ENCODE measurements at places on chromosomes 6 and 20.

DNA sequence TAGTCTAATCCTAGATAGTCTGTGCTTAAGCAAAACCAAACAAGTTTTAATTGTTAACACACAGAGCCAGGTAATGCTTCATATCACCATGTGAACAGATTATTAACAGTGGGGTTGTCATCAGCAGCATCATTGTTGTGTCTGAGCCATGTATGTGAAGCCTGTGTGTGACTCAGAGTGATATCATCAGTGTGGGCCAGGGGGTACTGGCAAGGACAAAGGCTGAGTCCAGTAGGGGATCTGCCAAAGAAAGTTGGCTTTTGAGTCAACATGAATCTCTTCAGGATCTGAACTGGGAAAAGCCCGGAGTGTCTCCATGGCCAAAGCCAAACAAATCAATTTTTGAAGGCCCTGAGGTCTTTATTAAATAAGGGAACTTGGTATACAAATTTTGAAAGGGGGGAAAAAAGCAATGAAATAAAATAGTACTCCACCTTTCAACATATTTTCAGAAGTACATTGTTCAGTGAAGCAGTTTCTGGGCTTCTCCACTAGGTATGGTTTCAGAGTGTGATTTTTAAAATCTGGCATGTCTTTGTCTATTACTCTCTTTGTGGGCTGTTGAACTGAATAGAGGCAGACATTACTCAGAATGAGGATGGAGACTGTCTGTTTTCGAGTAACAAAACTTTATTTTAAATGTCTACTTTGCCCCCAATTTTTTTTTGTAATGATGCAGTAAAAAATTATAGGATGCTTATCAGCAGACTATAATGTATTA is 444.2 kb upstream of the JAG1 start:
- DNase-seq = no peak

GRCh38 chr6:45420083-45420908 is 42.6 kb upstream of the SUPT3H start:
- no peak for DNase-seq

DNA sequence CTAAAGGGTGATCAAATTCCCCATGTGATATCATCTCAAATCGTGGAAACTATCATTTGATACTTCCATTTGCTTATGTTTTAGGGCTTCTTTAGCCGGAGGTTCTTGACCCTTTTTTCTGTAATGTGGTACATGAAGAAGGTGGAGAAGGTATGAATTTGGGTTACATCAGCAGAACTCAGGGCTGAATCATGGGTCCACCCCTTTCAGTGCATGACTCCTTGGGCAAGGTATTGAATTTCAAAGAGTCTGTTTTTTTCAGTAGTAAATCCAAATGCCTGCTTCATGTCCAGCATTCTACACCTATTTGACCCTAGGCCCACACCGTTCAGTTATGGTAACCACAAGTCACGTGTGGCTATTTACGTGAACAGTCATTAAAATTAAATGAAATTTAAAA is 30.6 kb upstream of the QKI start:
- no peak for DNase-seq

GRCh38 chr6:43377710-43378229 is 8.3 kb upstream of the ZNF318 start:
- no peak for DNase-seq

DNA sequence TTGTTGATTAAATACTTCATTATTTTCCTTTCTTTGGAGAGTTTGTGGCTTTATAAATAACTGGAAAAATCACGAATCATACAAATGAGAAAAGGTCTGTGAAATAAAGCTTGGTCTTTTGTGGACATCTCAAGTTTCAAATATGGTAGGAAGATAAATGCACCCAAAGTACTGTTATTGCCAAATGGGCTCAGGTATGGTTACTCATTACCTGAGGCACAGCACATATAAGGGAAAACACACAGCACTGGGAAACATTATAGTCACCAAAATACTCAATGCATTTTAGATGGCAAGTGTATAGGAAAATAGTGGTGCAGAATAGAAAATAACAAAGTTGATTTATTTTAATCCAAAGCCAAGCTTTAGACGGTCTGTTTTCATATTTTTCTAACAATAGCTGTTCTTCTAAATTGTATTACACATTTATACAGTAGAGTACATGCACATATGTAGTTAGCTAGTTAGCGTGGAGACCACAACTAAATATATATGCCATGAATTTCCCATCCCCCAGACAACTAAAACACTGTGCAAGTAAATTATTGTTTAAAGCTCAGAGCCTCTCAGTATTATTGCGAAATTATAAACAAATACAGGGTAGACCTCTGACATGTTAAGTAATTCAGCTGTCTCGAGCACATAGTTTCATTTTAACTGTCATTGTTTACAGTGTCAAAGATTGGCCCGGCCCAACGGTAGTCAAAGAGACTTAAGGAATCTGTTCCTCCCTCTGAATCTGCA is 336.0 kb downstream of the SYNE1 start:
- no peak for DNase-seq

DNA sequence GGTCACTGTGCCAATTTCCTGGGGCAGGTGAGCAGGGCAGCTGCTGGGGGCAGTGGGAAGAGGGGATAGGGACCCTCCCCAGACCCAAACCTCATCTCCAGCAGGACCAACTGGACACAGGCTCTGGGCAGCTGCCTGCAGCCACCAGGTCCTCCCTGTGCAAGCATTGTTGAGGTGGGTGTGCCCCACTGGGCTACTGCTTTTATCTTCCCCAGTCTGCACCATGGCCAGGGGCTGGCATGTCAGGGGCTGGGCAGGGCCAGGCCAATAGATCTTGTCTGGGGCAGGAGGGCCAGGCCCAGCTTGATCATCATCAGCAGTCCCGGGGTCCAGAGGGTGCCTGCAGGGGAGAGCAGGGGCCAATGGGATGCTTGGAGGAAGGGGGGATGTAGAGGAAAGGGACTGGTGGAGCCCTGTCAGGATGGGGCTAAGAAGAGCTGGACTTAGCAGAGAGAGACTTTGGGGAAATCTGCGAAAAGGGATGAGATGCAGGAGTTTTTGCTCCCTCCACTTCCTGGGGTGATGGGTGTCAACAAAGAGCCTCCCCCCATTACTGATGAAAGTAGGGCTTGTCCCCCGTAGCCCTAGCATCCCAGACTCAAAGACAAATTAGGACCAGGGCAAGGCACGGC is 5.7 kb downstream of the EBF4 start:
- DNase-seq = no peak

DNA sequence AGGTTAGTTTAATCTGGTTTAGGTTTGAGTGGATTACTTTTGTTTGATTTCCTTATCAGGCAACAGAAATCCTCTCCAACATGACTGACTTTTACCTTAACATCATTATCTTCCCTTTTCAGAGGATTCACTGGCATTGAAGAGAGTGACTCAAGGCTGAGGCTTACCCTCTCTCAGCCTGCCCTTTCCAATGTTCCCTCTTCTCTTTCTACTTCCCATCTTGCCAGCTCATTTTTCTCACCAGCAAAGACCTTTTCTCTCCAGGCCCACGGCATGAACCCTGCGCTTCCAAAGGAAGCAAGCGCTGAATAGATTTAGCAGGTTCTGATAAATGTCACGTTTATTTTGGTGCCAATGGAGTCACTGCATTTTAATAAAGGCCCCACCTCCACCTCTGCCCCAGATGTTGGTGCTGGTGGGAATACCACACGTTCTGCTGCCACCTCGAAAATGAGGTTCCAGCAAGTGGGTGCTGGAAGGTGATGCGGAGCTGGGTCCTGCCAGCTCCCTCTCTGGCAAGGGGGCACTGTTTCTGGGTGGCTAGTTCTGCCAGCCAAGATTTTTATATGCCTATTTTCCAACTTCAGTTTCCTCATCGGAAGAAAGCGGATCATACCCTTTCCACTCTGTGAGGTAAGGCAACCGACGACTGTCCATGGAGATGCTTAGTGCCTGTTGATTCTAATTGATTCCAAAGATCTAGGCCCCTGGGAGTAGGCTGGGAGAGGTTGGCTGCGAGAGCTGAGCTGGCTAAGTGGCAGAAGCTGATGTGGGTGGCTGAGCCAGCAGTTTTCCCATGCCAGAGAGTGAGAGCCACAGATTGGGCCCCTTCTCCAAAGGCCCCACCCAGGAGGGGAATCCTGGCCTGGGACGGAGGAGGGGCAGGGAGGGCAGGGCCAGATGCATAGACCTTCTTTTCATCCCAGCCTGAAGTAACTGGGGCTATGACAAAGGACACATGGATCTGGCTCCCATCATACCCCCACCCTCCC is 87.7 kb upstream of the MAFB start:
- DNase-seq = no peak

DNA sequence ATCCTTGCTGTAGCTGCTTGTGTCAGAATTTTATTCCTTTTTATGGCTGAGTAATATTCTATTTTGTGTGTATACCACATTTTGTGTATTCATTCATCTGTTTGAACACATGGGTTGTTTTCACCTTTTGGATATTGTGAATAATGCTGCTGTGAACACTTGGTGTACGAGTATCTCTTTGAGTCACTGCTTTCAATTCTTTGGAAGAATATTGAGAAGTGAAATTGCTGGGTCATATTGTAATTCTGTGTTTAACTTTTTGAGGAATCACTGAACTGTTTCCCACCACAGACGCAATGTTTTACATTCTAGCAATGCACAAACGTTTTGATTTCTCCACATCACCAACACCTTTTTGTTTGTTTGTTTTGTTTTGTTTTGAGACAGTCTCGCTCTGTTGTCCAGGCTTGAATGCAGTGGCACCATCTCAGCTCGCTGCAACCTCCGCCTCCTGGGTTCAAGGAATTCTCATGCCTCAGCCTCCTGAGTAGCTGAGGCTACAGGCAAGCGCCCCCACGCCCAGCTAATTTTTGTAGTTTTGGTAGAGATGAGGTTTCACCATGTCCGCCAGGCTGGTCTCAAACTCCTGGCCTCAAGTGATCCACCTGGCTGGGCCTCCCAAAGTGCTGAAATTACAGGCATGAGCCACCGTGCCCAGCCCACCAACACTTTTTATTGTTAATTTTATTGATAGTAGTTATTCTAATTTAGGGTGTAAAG is 21.7 kb downstream of the CPXM1 start:
- DNase-seq = no peak

DNA sequence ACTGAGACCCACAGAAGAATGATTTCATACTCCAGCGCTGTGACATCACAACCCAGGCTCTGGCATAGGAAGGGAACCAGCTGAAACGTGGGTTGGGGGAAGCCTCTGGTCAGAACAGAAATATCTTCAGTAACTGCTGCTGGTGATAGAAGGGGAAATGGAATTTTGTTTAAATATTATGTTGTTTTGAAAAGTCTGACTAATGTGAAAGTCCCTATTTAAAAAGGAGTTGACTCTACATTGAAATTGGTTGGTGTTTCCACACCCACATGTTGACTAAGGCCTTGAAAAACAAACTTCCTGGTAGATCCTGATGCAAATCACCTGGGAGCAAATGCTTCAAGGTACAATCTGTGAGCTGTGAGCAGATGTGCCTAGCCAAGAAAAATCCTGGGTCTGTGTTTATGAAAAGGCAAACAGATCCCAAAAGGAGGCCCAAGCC is 24.5 kb upstream of the TCP11 start:
- no peak for DNase-seq

GRCh38 chr20:37558779-37559178 is 31.1 kb upstream of the BLCAP start:
- no peak for DNase-seq

- DNase-seq = no peak
Observed at GRCh38 chr20:20292472-20292871, 75.4 kb upstream of the INSM1 start.
